BJ (cell line): ENCODE measurements at places on chromosomes 6 and 20.

DNA sequence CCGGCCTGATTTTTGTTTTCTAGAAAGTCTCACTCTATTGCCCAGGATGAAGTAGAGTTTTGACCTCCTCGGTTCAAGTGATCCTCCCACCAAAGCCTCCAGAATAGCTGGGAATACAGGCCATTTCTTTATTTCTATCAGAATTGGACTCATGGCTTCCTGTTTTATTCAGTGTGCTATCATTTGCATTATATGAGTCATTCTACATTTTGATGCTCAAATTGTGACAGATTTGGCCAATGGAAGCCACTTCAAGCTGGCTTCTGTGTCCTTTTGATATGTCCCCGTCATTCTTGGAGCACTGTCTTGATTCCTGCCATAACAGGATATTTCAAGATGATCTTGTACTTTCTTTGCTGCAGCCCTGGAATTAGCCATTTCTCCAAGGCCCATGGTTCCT, 75.1 kb downstream of the CNBD2 start:
- DNase-seq, result no peak

DNA sequence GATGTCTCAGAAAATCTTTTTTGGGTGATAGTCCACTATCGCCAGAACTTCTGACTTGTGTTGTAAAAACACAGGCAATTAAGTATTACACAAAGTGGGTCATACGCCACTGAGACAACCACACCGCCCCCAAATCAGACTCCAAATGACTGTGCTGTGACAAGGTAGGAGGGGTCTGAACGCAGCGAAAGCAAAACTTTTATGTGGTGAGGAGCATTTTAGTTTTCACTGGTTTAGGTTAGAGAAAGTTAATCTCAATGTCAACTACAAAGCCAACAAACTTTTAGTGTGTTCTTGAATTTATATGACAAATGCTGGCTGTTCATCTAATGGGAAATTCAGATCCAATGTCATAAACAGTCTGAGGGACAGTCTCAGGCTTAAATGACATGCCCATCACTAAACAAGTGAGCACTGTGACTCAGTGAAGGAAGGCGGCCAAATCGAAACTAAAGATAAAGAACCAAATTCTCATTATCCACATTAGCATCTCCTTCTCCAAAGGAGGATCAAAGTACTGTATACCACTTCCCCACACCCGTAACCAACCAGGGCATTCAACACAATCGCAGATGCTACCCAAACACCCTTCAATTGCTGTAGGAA, 186.7 kb downstream of the GJA10 start:
- no peak for DNase-seq

DNA sequence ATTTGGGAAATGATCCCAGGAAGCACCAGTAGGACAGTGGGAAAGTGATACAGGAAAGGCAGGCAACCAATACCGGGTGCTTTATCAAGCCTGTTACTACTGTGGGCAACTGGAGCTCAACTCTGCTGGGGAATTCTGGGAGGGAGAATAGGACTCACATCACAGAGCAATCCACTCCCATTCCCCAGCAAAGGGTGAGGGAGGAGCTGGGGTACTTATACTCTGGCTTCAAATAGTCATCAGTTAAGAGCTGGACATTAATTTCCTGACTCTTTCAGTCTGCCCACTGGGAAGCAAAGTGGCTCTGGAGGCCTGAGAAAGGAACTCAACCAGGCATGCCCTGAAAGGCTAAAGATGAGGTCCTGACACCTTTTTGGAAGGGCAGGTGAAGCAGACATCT, 17.5 kb upstream of the CDH22 start:
- DNase-seq, result no peak

DNA sequence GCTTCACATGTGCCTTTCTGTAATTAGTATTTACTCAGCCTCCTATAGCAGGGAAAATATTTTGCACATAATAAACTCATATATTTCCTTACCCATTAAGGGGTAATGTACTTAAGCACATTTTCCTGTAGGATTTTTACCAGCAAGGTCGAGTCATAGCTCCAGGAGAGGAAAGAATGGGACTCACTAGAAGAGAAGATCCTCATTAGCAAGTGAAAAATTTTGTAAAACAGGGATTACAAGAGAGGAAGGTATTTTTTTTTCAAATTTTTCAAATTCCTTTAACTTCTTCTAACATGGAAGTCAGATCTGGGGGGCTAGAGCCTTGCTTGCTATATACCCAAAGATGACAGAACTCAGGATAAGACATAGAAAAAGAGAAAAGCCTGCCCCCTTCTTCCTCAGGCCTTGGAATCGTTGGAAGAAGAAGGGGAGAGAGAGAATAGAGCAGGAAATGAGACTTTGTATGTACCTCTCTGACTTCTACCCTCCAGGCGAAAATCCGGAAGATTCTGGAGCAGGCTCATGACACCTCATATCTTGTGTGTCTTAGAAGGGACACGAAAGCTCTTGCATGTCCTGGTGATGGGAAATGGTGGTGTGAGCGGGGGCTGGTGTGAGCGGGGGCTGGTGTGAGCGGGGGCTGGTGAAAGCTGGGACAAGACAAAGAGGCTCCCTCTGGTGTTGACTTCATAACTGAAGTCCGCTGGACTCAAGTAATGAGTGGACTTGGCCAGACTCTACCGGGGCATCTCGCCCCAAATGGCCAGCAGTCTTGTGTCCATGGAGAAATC, 256.9 kb upstream of the PLCB4 start:
- no peak for DNase-seq

GRCh38 chr6:144989319-144990107, 704.4 kb downstream of the UTRN start:
- no peak for DNase-seq

DNA sequence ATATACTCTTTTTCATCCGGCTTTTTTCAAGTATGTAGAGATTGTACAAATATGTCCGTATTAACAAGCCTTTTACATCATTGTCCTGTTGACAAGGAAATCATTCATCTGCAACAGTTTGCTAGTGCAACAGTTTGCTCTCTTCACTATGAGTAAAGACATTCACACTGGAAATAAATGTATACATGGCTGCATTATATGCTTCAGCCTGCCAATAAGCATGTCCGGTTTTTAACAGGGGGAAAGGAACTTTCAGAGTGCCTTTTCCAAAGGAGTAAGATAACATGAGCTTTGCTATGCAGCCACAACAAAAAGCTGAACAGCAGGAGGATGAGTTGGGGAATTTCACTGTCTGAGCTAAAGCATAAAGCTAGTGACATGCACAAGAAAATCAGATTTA, 99.4 kb upstream of the ADTRP start:
- DNase-seq, result no peak

DNA sequence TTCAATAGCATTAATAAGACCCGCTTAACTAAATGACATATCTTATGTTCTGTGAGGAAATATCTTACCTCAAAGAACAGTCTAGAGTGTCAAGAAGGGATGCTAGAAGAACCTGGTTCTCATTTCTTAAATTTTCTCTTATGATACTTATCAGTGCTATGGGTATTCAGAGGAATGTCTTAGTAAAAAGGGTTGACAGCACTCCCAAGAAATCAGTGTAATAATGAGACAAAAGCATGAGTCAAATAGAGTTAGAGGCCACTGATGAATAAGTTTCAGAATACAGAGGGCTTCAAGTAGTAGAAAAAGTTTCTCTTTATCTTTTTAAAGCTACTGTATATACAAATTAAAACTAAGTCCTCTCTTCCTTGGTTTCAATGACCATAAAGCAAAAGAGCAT, 242.8 kb downstream of the GJA1 start:
- no peak for DNase-seq

GRCh38 chr6:109202409-109203264, 107.3 kb downstream of the CEP57L1 start:
- DNase-seq, result no peak

DNA sequence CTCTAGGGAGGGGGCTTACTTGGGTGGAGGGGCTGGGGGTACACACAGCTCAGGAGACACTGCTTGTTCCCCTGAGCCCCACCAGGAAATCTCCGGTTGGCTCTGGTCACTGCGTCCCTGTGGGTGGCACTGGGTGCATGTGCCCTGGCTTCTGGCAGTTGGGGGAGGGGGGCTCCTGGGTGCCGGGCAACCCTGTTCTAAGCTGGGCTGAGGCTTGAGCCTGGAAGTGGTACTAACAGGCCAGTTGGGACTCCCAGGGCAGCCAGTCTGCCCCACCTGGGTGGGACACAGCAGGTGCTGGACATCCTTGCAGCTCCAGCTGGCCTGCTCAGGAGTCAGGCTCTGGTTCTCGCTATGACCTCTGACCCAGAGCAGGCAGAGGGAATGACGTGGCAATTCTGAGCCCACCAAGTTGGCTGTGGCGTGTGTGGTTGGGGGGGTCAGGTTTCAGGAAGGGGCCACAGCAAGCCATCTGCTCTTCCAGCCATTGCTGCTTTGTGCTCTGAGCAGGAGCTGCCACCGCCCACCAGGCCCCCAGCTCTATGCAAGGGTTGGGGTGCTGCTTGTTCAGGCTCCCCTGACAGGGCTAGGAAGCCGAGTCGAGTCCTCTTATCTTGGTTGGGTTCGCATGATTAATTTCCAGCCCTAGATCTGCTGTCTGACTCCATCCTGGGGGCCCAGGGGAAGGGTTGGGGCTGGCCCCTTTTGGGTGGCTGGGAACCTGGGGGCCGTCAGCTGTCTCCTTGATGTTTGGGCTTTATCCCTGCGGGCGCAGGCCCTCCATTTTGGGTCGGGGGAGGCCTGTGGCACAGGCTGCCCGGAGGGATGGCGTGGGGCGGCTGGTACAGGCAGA, 590 bp downstream of the C20orf204 start:
- no peak for DNase-seq

DNA sequence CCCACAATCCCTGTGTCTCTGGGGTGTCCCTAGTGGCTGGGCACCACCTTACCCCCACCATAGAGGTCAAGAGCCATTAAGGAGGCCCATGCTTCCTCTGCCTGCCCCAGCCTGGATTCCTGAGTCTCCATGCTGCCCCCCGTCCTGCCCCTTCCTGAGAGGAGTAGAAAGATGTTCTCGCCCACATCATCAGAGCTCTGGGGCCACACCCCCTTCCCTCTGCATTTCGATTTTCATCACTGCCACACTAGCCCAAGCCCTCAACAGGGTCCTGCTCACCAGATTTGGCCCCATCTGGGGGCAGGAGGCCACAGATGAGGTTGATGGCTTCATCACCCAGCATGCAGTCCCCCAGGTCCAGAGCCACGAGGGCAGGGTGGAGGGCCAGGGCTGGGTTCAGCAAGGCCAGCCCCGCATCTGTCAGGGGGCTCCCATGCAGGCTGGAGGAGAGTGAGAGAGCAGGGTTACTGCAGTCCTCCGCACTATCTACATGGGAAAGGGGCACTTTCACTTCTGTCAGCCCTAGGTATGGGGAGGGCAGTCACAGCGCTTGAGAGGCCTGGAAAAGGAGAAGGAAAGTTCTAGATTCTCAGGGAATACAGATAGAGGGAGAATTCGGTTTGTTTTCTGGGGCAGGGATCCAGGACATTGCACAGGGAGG, 1.5 kb downstream of the LRRC73 start:
- DNase-seq, result no peak

GRCh38 chr20:51492167-51493092, 50.1 kb downstream of the NFATC2 start:
- DNase-seq, result no peak

DNA sequence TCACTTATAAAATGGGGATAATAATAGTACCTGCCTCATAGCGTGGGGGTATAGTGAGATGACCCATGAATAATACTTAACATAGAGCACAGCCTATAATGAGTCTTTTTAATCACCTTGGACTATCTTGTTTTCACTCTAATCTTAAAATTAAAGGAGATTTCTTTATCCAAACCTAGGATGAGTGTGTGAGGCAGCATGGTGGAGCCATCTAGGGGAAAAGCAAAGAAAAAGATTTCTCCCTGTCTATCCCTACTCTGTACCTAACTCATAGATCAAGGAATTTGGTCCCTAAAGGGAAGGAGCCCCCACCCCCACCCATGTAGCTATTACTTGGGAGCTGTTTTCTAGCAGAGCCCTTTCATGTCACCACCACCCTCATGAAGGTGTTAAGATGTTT, 45.2 kb upstream of the PAK5 start:
- DNase-seq, result no peak

- no peak for DNase-seq
These were observed 18.6 kb downstream of the KCNK17 start for GRCh38 chr6:39295611-39296011.

DNA sequence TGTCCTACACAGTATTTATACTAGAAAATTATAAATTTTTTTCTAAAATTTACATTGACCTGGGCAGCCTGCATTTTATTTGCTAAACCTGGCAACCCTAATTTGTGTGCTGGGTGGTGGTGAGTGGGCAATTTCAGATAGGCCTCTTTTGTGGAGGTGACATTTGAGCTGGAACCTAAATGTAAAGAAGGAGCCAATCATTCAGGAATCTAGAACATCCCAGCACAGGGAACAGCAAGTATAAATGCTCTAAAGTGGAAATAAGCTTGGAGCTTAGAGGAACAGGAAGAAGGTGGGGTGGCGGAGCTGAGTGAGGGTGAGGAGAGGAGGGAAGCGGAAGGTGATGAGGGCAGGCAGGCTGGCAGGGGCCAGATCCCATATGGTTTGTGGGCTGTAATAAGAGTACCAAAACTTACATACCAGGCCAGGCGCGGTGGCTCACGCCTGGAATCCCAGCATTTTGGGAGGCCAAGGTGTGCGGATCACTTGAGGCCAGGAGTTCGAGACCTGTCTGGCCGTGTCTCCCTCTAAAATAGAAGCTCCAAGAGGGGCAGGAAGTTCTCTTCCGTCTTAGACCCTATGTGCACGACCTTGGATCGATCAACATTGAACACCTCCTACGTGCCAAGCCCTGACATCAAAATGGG, 549 bp upstream of the CSE1L start:
- DNase-seq, result no peak

DNA sequence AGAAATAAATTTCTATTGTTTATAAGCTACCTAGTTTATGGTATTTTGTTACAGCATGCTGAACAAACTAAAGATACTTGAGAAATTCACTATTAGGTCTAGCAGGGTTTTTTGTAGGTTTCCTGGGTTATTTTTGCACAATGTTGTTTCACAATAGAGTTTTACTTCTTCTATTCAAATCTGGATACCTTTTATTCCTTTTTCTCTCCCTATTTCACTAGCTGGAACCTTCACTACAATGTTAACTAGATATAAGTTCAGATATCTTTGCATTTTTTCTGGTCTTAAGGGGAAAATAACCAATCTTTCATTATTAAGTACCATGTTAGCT, 237.7 kb upstream of the CITED2 start:
- DNase-seq, result no peak
